ENCODE measurements at places on chromosomes 5 and 9.

DNA sequence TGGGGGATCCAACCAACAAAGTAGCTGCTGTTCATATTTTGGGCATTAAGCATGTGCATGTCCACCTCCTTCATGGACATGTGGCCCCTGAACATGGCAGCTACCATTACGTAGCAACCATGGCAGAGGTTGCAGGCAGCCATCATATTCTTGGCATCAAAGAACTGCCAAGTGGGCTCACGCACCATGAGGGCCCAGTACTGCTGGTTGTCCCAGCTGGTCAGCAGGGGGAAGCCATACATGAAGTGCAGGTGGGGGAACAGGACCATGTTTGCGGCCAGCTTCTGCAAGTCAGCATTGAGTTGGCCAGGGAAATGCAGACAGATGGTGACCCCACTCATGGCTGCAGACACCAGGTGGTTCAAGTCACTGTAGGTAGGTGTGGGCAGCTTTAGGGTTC lies 9.5 kb downstream of the MTAP start:
- DNase-seq = no peak

DNA sequence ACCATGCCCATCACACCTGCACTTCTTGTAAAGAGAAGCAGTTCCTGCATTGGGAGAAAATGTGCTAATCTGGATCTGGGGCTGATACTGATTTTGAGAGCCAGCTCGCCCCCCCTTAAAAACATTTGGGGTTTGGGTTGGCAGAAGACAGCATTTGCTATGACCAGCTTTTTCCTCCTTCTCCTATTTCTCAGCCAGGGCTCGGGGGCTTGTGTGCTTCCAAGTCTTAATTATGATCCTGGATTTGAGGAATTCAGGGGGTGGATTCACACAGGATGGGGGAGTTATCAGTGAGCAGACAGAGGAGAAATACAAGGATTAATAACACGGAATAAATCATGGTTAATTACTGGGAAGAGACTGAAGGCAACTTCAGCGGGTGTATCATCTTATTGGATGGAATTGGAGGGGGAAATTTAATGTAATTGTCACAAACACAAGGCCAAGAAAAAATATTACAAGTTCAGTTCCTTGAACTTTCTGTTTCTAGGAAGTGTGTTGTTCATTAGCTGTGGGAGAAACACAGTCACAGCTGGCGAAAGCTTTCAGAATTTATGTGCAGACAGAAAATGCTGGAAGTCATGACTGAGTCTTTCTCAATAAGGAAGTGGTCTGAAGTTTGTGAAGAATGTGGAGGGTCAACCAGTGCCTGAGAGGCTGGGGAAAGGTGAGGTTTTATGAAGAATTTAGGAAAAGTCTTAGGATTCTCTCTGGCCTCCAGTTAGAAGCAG lies 15.3 kb downstream of the C9orf152 start:
- DNase-seq = no peak

DNA sequence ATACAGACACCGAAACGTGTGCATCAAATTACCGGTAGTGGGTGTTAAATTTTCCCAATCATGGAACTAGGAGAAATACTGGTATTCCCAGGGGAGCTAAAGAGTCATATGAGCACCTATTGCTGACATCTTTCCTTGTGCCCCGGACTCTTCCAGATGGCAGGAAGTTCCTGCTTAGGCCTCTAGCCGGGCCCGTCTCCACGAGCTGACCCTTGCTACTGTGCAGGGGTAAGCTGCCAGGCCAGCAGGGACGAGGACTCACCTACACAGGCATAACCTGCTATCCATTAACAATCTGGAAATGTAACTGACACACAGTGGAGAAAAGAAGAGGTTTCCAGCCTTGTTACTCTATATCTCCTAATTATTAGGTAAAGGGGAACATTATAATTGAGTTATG lies 16.2 kb upstream of the SSBP2 start:
- no peak for DNase-seq

DNA sequence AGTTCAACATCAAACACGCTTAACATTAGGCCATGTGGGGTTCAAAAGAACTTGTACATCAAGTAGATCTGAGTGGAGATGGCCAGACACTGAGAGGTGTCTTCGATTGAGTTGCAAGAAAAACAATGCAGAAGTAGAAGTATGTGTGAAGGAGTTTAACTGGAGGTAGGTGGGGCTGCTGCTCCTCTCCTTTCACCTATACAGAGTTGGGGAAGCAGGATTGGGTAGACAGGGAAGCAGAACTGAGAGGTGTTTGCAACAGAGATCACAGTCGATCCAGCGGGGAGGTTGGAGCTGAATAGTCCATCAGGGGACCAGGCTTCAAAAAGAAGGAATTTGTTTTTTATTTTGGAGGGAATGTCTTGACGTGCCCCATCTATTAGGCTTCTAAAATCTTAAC lies 61.7 kb upstream of the SLC27A6 start:
- no peak for DNase-seq

GRCh38 chr9:135300346-135301141 lies 179.0 kb upstream of the PPP1R26 start:
- no peak for DNase-seq

- no peak for DNase-seq
These were observed 270.6 kb upstream of the IRX4 start for GRCh38 chr5:2153350-2153749.

- no peak for DNase-seq
These were observed 1048.7 kb upstream of the WWC1 start for GRCh38 chr5:167242701-167243100.

GRCh38 chr5:31382051-31382878 lies 149.6 kb downstream of the DROSHA start:
- no peak for DNase-seq

DNA sequence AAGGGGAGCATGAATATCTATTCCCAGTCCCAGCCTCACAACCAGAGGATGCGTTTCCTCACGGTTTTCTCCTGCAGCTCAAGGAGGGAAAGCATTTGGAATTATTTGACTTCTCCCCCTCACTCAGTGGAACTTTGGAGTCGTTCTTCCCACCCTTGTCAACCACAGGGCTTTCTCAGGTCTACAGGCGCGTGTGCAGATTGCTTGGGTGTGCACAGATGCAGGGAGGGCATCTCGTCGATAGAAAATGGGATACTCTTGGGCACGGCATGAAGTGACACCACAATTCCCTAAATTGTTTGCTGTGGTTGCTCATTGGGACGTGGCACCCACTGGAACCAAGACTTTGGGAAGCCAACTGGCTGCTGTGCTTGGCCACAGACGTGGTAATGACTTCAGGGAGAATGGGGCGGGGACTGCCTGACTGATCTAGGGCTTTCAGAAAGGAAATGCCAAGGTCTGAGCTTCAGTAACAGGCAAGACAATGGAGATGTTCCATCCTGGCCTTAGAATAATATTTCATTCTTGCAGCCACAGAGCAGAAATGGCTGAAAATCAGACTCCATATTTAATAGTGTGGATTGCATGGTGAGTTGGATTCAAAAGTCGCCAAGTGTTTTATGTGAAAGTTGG lies 12.2 kb upstream of the OBP2B start:
- DNase-seq = no peak

- DNase-seq = no peak
These were observed 1.9 kb downstream of the SDHA start for GRCh38 chr5:219991-220390.

- no peak for DNase-seq
These were observed 830 bp downstream of the PRRC1 start for GRCh38 chr5:127518319-127518621.

DNA sequence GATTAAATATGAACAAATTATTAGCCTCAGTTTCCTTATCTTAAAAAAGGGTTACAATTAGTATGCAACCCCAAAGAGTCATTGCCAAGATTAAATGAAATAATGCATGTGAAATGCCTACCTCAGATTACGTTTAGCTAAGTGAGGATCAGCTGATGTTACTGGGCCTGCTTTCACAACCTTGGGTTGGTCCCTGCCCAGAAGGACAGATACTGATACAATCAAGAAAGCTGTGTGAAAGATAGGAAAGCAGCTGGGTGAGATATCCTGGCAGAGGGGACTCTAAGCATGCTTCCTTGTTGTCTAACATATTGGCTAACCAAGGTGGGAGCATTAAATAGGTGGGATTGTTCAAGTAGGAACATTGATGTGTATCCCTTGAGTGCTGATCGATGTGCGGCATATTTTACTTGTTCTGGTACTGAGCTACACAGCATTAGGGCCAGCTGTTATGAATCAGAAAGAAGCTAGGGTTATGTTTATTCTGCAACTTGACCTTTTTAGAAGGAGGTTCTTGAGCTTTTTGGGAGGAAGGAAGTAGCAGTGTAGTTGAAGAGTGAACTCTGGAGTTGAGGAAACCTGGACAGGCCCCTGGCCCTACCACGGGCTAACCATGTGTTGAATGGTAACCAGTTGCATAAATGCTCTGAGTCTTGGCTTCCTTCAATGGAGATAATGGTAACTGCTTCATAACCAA lies 28.9 kb downstream of the SNX24 start:
- no peak for DNase-seq

GRCh38 chr9:133087429-133088145 lies 25.8 kb downstream of the CEL start:
- DNase-seq = no peak

GRCh38 chr9:130020618-130021017 lies 22.4 kb downstream of the FNBP1 start:
- DNase-seq = peak; percentile 66

DNA sequence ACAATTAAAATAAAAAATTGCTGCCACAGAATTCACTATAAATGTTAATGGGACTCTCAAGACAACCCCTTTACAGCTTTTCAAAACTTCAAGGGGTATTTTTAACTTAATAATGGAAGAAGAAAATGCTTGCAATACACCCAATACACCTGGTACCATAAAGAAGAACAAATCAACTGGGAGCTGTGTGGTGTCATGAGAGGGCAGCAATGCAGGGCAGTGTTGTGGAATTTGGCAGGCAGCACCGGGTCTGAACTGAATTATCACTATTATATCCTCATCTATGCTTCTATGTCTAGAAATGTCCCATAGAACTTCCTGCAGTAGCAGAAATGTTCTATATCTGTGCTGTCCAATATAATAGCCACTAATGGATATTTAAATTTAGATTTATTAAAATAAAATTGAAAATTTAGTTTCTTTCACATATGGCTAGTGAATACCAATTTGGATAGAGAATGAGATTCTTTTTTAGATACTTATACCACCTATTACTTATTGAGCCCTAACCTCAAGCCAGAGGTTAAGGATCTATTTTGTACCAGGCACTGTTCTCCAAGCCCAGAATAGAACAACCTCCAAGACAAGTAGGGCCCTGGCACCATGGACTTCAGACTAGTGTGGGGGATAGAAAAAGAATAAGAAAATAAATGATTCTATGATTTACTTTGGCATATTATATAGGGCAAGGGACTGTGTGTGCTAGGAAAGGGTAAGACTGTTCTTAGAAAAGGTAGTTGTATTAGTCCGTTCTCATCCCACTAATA lies 265.3 kb downstream of the PDE4D start:
- no peak for DNase-seq

- no peak for DNase-seq
These were observed 490.8 kb upstream of the ST8SIA4 start for GRCh38 chr5:101393795-101394450.

DNA sequence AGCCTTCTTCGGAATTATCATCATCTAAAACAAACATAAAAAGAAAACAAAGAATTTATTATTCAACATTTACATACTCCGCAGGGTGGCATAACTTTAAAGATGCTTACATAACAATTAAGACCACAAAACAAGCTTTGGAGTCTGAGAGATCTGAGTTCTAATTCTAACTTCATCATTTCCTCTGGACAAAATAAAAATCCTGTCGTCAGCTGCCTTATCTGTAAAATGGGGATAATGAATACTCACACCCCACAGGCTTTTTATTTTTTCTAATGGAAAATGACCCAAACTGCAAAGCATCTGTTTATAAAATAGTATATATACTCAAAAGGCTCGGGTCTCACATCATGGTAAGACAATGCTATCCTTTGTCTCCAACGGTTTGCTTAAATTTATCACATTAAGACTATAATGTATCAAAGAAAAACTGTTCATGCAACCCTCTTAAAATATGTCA lies 4.3 kb downstream of the ARRDC3 start:
- peak; percentile 45 for DNase-seq
